Naive thymus-derived CD8-positive, alpha-beta T cell (primary cell): ENCODE measurements at places on chromosomes 12 and 14.

DNA sequence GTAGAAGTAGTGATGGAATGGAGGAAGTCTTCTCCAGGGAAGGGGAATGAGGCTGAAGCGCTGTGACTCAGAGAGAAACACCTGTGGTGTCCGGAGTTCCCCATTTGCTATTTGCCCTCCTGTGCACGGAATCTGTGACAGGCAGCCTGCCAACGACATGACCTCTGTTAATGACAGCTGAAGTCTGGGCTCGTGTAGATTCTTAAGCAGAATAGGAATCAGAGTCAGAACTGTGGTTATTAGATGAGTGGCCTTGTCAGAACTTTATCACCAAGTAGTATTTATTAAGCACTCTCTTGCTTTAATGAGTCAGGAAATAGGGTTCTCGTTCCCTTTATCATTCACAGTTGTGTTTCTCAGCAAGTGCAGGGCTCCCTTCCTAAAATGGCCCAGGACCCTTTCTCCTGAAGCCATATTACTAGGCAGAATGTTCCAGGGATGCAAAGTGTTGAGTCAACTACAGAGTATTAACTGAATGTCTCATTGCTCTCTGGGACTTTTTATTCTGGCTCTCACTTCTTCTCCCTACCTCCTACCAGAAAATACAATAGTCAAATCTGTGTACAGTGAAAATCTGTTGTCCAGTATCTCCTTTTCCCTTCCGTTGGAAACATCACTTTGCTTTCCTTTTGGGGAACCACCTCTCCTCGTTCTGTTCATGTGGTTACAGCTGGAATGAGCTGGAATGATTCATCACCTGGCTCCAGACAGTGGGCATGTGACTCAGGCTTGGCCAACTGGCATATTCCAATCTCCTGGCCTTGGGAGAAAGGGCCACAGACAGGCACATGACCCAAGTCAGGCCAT is 77.8 kb upstream of the MAX start:
- DNase-seq = no peak

- DNase-seq = no peak
Measured at GRCh38 chr12:1505576-1505975, 88.8 kb downstream of the FBXL14 start.

- no peak for DNase-seq
Measured at GRCh38 chr14:64807551-64807950, 72.2 kb downstream of the SPTB start.

DNA sequence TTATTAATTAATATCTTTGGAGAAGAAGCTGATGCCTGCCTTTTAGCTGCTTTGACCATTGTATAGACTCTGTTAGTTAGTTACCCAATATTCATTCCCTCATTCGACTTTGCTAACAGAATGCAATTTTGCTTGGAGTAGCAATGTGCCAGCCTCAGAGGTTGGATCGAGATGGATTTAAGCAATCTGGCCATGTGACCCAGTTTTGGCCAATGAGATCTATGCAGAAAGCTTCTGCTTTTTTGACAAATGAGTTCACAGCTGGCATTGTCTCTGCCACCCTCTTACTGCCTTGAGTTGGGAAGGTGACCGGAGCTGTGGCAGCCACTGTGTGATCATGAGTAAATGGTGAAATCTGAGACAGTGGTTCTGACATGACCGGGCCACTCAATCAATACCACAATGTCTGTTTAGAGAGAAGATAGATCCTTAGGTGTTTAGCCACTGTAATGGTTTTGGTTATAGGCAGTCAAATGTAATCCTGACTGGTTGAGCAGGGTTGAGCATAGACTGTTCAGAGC is 74.9 kb upstream of the MED13L start:
- DNase-seq = no peak

- DNase-seq = no peak
Measured at GRCh38 chr12:66149702-66150398, 19.3 kb upstream of the LLPH start.

DNA sequence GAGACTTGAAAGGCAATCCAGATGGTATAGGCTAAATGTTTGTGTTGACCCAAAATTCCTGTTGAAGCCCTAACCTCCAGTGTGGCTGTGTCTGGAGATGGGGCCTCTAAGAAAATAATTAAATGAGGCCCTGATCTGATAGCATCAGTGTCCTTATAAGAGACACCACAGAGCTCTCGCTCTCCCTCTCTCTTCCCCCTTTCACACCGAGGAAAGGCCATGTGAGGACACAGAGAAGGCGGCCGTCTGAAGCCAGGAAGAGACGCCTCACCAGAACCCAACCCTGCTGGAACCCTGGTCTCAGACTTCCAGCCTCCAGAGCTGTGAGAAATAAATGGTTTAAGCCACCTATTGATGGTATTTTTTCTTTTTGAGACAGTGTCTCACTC is 87.5 kb downstream of the SCARB1 start:
- DNase-seq = no peak

DNA sequence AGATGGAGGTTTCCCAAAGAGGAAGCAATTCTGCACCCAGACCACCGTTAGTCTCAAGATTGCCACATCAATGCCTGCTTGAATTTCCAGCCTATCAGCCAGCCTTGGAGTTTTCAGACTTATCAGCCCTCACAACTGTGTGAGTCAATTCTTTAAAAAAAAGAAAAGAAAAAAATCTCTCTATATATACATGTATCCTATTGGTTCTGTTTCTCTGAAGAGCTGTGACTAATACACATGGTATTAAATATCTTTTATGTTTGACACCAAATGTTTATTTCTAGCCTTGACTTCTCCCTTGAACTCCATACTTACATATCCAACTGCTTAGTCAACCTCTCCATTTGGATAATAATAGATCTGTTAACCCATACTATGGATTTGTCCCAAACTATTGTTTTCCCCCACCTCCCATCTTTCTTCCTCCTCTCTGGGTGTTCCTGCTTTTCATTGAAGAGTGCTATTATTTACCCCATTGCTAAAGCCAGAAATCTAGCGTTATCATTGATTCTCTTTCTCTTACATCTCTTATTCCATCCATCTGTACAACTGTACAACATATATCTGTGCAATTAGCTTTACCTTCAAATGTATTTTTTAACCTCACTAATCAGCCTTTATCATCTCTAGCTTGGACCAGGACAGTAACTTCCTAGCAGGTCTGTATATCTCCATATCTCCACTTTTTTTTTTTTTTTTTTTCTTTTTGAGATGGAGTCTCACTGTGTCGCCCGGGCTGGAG is 22.7 kb upstream of the EID3 start:
- DNase-seq = no peak

DNA sequence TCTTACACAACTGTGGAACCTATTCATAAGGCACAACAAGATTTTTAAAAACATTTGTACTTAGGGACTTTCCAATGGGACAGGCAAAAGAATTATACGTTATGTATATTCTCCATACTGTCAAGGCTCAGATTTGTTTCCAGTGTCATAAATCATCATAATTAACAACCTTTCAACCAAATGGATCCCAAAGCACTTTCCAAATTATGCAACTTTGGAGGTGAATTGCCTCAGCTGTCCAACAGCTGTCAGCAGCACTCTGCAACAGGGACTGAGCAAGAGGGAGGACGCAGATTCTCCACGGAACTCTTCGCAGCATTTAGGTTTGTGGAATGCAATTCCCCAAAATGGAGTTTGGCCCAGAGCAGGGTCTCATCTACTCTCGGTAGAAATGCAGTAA is 186.6 kb downstream of the PAX9 start:
- no peak for DNase-seq
